Stimulated activated CD8-positive, alpha-beta memory T cell treated with anti-CD3 and anti-CD28 coated beads, Interleukin-7, amount 100 ng/mL, for 24 hours (primary cell): ENCODE measurements at places on chromosomes 1 and 21.

GRCh38 chr1:156676820-156677615 lies at the start of gene NES:
Gene NES (minus strand): TSS chr1:156677407. CDS start chr1:156677264, 143 bp downstream.
- DNase-seq = no peak

DNA sequence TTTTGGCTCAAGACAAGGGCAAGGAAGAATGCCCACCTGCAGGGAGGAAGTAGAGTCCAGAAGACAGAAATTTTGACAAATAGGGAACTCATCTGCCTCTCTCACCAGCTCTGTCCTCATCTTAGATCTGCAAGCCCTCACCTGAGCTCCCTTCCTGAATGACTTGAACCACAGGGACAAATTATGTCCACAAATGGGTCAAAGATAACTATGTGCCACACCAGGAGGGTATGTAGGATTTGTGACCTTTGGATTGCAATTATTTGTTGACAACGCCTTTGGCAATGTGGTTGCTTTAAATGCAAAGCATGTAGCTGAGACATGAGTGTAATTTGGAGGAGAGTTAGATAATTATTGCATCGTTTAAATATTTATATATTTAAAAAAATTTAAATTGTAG lies 79.5 kb downstream of the GRIK1 start:
- DNase-seq = no peak

DNA sequence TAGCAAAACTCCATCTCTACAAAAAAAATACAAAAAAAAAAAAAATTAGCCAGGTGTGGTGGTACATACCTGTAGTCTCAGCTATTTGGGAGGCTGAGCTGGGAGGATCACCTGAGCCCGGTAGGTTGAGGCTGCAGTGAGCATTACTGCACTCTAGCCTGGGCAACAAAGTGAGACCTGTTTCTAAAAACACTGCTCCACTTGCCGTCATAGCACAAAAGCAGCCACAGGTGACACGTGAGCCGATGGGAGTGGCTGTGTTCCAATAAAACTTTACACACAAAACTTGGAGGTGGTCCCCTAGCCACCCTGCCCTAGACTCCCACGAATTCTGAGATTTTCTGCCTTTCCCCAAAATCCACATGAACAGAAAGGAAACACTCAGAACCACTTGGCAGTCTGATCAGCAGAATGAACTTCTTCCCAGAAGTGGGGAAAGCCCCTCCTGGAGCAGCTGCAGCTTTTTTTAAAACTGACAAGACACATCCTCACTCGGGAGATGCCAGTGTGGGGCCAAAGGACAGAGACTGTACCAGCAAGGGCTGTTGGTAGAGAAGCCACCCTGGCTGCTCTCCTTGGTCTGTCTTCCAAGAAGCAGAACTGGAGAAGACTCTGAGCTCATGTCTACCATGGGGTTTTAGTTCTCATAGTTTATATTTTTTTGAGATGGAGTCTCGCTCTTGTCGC lies 23.3 kb downstream of the PLEKHM2 start:
- DNase-seq = no peak

DNA sequence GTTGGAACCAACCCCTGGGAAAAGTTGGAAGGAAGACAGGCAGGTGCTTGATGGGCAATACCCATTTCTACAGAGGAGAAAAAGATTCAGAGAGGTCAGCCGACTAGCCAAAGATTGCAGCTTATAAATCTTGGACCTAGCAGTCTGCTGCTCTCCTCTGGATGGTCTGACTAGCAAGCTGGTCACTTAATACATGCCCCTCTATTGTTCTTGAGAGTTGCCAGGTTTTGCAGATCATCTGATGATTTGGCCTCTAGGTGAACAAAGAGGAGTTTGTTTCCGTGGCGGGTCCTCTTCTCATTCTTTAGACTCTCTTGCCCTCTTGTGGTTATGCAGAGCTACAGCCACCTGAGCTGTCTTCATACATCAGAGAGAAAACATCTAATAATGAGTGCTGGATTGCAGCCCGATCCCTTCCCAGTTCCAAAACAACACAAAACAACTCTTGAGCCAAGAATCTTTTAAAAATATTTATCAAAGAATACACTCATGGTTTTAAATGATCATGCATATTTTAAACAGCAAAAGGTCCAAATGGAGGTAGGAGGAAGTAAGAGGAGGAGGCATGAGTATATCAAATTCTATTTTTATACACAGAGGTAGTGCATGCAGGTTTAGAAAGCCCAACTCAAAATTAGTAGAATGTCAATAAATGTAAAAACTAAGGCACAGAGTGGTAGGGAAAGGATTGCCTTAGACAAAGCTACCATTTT lies 115.7 kb downstream of the SLC30A10 start:
- no peak for DNase-seq

GRCh38 chr1:207959141-207959825 lies 48.4 kb upstream of the CD34 start:
- no peak for DNase-seq

- no peak for DNase-seq
These were observed 184.3 kb downstream of the PATJ start for GRCh38 chr1:61926597-61926996.

- DNase-seq = no peak
These were observed 79.7 kb downstream of the CACHD1 start for GRCh38 chr1:64549464-64550239.

DNA sequence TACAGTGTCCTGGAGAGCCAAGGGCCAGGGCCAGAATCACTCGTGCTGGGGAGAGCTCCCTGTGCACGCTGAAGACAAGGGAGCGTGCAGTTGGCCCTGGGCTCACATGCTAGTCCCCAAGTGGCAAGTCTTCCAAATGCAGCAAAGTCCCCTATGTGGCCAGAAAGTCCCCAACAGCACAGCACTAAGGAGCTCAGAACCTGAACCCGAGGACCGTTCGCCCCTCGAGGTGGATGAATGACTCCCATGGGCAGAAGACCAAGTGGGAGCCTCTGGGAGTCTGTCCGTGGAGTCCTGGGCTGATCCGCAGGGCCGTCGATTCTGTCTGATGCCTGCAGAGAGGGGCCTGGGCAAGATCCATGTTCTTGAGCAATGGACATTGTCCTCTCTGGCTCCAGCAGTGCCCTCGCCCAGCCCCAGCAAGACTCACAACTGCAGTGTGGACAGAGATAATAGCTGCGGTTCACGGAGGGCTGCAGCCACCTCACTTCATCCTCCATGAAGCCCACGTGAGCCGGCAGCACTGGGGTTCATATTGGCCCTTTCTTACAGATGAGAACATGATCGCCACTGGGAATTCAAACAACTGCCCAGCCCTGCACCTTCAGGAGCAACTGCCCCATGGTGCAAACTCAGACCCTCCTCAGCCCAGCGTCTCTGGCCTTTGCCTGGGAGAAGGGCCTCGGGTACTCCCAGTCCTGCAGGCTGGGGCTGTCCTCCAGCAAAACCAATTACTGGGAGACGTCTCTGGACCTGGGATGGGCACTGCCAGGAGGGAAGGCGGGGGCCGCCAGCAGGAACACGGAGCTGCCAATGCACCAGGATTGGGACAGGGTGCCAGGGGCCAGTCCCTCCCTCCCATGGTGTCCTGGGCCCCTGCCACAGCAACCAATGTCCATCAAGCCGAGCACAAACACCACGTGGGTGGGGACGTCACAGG lies 243.7 kb downstream of the NPHP4 start:
- no peak for DNase-seq

GRCh38 chr1:185570962-185571361 lies 163.2 kb upstream of the HMCN1 start:
- no peak for DNase-seq

GRCh38 chr1:235851939-235852338 lies 14.8 kb downstream of the LYST start:
- no peak for DNase-seq

DNA sequence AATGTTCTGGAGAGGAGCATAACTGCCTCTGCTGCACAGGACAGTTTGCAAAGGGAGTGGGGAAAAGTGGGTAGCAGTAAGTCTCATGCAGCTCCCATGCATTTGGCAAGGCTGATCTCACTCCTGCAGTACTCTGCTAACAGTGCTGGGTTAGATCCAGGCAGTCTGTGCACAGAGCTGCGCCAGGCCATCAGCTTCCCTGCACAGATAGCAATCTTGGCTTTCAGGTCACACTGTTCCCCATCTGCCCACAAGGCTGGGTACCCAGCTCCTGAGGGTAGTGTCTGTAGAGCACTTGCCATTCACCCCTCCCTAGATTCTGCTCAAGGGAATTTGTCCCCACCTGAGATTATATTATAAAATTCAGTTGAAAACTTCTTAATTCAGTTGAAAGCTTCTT lies 72.1 kb downstream of the SH3BGR start:
- DNase-seq = no peak

DNA sequence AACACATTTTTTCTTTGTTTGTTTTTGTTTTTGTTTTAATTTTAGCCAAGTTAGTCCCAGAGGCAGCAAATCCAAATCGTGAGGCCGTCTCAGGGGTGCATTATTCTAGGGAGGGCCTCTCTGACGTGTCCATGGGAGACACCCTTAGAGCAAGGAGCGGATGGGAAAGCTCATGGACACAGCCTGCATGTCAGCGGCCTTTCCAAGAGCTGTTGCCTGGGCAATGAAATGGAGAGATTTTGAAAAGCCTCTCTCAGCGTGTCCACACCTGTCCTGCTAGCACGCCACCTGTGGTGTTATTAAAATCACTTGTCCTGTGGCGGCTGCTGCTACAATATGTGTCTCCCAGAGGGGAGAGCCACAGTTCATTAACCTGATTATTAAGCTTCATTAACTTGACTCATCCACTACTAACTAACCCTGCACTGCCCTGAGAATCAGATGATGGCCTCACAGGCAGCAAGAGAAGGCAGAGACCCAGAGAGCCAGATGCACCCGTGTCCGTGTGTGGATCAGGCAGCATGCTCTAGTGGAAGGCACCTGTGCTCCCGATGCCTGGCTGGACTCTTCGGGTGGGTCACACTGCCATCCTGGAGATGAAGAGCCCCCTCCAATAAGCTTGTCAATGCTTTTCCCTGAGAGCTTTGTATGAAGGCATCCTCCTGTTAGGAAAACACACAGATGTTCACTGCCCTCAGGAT lies 133.3 kb downstream of the PGBD5 start:
- DNase-seq = no peak

DNA sequence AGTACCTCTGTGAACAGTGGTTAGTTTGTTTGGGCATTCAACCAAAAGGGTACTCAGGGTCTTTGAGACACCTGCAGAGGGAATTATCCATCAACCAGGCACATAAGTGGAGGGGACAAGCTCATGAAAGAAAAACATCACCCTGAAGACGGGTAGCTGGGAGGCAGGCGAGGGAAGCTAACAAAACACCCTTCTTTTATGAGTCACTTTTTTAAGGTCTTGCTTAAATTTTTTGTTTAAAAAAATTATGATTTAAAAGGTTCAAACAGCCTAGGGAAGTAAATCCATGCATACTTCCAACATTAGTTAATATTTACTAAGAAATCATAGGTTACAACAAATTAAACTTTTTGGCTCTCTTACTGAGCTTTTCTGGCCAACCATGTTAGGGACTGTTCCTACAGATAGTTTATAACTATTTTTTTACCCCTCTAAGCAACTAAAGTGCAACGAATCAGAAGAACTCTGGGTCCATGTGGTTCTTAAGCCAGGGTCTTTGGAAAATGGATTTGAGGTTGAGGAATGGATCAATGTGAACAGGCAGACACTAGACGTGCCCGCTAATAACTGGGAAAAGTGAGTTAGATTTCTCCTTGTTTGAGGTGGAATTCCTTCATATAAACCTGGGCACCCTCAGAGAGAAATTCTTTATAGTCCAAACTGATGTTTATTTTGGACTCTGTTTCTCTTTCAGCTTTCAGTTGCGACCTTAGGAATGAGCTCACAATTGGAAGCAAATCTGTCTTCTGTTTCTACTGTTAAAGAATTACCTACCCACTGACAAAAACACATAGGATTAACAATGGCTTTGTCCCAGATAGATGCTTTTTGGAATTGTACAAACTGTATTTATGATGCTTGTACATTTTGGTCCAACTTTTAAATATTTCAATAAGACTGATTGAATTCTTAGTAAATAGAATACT lies 123.0 kb downstream of the LYPLAL1 start:
- no peak for DNase-seq

DNA sequence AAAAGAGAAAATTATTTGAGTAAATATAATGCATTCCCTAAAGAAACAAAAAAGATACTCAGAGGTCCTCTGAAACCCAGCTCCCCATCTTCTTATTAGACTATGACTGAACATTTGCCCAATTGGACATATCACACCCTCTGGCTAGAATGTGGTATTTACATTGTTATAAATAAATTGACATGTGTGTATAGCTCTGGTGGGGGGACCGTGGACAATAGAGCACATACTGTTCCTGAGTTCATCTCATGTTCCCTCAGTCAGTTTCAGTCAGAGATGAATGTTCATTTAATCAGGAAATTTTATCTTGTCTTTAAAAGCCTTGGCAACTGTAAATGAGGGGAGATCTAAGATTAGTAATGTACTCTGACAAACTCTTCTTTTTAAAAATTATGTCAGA lies 459.3 kb upstream of the ADAMTS5 start:
- no peak for DNase-seq

- DNase-seq = no peak
These were observed 80.9 kb downstream of the SPSB1 start for GRCh38 chr1:9373619-9374018.

DNA sequence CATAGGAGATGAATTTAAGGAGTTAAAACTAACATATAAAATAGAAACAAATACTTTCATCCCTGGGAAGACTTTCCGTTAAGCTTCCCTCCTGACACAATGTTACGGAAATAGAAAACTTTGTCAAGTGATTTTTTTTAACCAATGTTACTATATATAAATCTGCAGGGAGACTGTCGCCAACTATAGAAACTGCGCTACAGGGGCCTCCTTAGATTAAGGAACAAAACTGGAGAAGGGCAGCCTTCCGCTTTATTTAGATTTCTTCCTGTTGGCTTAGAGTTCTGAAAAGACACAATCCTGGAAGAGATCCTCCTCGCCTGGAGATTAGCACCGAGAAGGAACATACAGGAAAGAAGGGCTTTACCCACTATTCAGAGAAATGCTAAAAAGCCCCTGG lies 1.5 kb downstream of the MGST3 start:
- DNase-seq = no peak

DNA sequence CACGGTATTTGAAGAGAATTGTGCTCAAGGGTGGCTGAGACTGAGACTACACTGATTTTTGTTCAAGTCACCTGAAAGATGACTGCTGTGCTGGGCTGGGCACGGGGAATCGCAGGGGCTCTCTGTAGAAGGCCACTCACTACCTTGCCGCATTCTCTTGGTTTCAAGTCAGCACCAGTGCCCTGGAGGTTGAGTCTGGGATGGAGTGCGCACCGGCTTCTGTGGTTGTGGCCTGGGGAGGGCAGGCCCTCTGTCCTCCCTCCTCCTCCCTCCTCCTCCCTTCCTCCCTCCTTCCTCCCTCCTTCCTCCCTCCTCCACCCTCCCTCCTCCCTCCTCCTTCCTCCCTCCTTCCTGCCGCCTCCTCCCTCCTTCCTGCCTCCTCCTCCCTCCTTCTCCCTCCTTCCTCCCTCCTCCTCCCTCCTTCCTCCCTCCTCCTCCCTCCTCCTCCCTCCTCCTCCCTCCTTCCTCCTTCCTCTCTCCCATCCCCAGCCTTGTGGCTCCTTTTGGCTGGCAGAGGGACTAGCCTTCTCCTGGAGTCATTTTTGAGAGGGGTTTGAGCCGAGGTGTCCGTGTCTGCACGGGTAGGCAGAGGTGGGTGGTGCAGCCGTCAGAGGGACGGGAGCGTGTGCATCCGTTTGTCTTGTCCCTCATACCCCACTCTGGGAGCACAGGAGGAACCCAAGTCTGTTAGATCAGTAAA lies 9.5 kb downstream of the RER1 start:
- DNase-seq = no peak
